ENCODE measurements at places on chromosomes 13 and 19.

DNA sequence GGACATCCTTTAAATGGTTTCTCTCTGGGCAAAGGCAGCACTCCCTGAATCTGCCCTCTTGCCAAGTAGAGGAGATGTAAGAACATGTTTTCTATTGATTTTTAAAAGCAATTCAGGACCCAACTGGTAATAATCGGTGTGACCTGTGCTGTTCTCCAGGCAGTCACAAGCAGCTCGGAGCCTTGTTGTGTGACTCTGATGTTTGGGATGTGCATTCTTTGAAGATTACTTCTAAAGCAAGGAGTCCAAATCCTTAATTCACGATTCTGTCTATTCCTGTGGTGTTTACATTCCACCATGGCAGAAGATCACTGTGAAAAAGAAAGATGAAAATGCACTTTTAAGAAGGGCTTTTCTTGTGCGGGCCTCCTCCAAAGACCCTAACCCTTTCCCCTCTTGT is 122.3 kb upstream of the ZNF536 start:
- no peak for DNase-seq

- no peak for DNase-seq
These were observed 21.1 kb upstream of the CFAP97D2 start for GRCh38 chr13:114157869-114158495.

- no peak for DNase-seq
These were observed 120.3 kb downstream of the PTPRS start for GRCh38 chr19:5220361-5220760.

DNA sequence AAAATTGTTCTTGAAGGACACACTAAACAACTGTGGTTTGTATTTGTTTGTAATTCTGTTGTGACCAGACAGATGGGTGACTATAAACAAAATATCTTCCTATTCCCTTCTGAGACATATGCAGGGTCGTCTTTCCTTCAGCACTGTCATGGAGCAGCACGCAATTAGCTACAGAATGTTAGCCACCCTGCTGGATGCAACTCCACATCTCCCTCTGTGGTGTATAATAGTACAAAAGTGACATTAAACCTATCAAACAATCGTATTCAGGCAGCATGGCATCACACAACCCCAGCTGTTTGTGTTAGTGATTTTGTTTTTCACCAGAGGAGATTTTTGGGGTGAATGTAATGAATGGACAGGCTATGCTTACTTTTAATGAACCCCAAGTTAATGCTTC is 146.2 kb downstream of the GPC6 start:
- DNase-seq: no peak

DNA sequence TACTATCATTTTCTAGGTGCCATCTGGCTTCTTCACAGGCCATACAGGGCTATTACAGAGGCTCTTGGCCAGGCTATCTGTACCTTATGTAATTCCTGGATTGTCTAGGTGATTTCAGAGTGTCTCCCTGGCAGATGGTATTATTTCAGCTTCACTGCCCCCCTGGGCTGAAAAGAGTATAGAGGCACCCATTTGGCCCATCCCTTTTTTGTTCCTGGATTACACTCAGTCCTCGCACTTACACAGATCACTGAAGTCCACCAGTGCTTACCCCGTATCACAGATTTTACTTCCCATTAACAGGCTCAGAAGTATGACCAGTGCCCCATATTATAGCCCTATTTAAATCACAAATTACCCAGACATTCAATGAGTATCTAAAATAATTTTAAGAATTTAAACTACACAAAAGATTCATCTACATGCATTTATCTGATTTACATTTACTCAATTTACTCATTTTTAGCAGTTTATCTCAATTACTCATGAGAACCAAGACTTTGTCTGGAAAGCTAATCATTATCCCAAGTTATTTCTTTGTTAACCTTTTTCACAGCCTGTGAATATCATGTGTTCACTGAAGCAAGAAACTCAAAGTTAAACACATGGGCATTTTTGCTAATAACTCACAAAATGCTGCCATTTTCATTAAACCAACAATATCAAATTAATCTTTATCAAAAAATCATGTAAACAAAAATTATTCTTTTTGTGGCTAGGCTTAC is 121.0 kb downstream of the PCDH20 start:
- DNase-seq: peak; percentile 34

DNA sequence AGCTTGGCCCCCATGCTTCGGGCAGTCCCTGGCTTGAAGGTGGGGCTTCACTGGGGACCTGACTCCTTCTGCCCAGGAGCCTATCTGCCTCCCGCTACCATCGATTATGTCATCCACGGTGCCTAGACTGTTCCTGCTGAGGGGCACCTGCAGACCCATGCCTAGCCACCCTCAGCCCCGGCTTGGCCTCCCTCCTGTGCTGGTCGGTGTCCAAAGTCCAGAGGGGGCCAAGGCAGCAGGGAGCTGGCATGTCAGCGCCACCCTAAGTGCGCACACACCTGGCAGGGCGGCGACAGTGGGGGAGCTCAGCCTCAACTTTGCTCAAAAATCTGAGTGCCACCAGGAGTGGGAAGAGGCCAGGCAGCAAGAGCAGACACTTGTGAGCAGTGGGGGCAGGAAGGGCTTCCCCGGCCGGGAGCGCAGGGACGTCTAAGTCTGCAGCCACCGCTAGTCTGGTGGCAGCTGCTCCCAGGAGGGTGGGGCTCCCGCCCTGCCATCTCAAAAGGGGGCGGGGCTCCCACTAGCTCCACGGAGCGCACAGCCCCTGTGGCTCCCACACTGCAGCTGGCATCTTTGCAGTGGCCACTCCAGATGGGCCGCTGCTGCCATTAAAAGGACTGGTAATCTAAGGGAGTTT is 13.5 kb upstream of the URAD start:
- peak; percentile 28 for DNase-seq

GRCh38 chr13:29539856-29540255 is 55.6 kb downstream of the SLC7A1 start:
- DNase-seq: no peak

- peak; percentile 21 for DNase-seq
These were observed 262.7 kb upstream of the SLC10A2 start for GRCh38 chr13:103328899-103329298.

GRCh38 chr19:19514215-19514657 is 1.1 kb downstream of the TSSK6 start:
- DNase-seq: no peak

DNA sequence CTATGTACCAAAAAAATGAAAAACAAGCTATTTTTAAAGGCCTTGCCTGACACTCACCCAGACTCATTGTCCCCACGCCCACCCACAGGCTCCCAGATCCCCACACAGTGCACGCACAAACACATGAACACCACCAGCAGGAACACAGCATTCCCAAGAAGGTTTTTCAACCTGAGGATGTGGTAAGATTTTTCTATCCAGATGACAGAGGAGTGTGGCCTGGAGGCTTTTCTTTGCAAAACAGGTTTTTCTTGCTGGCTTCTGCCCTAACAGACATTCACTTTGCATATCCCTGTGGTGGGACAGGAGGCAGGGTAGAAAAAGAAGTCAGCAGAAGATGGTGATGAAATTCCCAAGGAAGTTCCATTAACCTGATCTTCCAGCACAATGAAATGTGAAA is 97.8 kb downstream of the KLF12 start:
- no peak for DNase-seq

DNA sequence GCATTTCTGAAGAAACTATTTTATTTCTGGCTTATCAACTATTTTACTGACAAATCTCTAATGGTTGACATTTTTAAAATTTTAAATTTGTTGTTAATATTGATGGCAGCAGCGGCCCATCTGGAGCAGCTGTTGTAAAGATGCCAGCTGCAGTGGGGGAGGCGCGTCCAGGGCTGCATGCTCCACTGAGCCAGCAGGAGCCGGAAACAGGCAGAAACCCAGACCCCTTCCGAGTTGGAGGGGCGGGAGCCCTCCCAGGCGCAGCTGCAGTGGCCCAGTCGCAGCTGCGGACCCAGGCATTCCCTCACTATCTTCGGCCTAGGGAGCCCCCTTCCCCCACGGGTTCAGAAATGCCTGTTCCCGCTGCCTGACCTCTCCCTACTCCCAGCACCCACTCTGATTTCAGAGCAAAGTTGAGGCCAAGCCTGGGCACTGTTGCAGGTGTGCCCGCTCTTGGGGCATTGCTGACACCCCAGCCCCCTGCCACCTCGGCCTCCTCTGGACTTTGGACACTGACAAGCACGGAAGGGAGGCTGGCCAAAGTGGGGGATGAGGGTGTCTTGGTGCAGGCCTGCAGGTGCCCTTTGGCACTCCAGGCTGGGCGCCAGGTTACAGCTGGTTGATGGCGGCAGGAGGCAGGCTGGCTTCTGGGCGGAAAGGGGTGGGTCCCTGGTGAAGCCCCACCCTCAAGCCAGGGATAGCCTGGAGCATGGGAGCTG is 69.2 kb downstream of the PIBF1 start:
- DNase-seq: no peak

GRCh38 chr19:52297601-52298364 is 814 bp downstream of the ZNF480 start:
- peak; percentile 50 for DNase-seq

DNA sequence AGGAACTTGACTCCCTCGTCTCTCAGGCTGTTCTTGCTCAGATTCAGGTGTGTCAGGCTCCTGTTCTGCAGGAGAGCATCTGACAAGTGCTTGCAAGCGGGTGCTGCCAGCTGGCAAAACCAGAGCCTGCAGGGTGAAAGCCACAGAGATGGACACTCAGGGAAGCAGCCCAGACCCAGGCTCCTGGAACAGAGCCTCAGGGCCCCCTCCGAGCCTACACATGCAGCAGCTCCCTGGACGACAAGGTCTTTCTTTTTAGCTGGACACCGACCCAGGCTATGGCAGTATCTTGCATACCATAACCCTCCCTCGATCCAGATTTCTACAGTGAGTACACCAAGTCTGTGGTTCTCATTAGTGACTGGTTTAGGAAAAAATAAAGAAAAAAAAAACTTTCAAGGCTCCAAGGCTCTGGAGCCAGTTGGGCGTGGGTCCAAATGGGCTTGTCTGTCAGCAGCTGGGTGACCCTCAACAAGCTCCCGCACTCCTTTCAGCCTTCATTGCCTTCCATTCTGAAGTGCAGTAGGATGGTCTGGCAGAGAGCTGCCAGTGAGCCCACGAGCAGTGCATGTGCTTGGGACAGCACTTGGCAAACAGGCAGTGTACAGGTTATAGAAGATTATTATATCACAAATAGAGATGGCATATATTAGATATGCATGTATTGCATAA is 29.9 kb downstream of the NLRP13 start:
- DNase-seq: no peak

GRCh38 chr19:2010135-2010668 is 5.3 kb downstream of the BTBD2 start:
- no peak for DNase-seq

- no peak for DNase-seq
These were observed 49.4 kb upstream of the INTS6 start for GRCh38 chr13:51502153-51502651.

DNA sequence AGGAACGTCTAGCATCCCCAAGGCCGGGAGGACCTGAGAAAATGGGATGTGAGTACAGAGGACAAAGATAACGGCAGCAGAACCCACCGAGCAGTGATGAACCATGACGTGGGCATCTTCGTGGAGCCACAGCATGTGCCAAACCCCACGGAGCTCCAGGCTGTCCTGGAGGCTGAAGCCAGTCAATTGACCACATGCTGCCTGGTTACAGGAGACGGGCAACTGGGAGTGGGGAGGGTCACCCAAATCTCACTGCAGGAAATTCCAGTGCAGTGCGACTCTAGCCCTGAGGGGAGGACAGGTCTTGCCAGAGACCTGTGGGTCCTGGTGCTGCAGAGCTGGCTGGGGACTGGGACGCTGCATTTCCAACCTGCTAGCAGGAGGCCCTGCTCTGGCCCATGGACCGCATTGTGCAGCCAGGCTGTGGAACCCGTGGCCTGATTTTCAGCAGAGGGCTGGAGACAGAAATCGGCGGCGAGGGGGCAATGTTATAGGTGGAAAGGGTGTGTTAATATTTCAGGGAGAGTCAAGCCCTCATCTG is 3.2 kb upstream of the GRTP1 start:
- no peak for DNase-seq

- no peak for DNase-seq
These were observed 42.0 kb downstream of the LNX2 start for GRCh38 chr13:27578121-27579030.

- no peak for DNase-seq
These were observed 79.9 kb upstream of the RAP2A start for GRCh38 chr13:97353927-97354675.

- no peak for DNase-seq
These were observed 595.4 kb downstream of the DIAPH3 start for GRCh38 chr13:59568306-59568705.

- no peak for DNase-seq
These were observed 22.4 kb downstream of the ENOX1 start for GRCh38 chr13:43764349-43764748.

GRCh38 chr13:80256352-80256932 is 84.5 kb downstream of the SPRY2 start:
- no peak for DNase-seq

DNA sequence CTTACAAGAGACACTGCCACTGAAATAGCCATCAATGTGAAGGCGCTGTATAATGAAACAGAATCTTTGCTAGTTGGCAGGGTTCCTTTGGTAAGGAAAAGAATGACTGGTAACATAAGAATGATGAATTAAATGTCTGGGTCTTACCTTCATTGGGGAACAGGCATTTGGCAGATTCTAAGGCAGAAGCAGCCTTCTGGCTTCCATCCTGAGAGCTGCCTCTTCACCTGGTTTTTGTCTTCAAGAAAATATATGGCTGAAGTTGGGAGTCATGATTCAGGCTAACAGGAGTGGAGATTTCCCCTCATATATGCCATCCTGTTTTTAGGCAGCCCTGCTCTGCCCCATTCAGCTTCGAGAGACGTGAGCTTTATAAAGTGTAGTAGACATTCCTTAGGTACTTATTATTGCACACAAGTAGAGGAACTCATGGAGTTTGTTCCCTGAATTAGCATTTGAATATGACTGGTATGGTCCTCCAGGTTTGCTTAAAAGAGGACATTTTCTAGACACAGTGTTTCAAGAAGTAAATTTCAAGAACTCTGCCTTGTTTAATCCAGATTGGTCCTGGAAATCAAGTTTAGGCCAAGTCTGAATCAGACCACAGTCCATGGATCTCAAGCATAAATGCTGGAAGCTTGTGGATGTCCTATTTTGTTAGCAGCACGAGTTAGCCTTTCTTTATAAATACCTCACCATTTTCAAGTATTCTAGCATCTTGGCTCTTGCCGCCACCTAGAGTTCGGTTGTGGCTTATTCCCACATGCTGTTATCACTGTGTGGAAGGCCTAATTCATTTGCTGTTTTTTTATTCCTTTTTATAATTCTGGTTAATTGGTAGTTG is 56.2 kb upstream of the AKAP11 start:
- DNase-seq: peak; percentile 12

DNA sequence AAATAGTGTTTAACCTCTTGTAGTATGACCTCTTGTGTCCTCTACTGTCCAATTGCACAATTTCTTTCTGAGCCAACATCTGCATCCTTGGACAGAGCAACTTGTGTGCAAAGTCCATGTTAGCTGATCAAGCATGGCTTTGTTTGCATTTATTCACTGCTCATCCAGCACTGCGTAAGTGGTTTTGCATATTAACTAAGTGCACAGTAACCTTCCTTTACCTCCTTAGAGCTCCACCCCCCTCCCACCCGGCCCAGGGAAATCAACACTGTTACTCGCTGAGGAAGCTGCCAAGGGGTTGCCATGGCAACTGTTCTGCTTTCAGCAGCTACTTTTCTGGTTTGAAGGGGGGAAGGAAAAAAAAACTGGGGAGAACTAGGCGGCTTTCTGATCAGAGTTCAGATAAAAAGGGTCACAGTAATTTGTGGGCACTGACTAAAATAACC is 153.5 kb upstream of the KLF12 start:
- DNase-seq: no peak

Data from WERI-Rb-1 (cell line).